ENCODE measurements at places on chromosomes 7 and 10. TPM values are rescaled to one million over a fixed set of nuclear protein-coding genes. Genes with fewer than 3 reads are reported as not detected.

ACTL6B gene
- total RNA-seq = not detected

ANKRD1 gene
- 1,867 TPM for total RNA-seq

LAMB4 gene
- total RNA-seq = 0.16 TPM

ATOH7 gene
- total RNA-seq = not detected

POU6F2 gene
- total RNA-seq = 1.1 TPM

MYO3A gene
- not detected for total RNA-seq
